MG63 (cell line): ENCODE measurements at places on chromosomes 3 and 15. TPM values are rescaled to one million over a fixed set of nuclear protein-coding genes. Genes with fewer than 3 reads are reported as not detected.

- no peak for DNase-seq
Observed at GRCh38 chr15:65836665-65837064, 32.6 kb upstream of the RAB11A start.

GRCh38 chr3:119647171-119647570 is 13.2 kb downstream of the POPDC2 start:
- no peak for DNase-seq

IMPG2 gene
- total RNA-seq = under 0.01 and 0.89 TPM in 2 replicates

DNA sequence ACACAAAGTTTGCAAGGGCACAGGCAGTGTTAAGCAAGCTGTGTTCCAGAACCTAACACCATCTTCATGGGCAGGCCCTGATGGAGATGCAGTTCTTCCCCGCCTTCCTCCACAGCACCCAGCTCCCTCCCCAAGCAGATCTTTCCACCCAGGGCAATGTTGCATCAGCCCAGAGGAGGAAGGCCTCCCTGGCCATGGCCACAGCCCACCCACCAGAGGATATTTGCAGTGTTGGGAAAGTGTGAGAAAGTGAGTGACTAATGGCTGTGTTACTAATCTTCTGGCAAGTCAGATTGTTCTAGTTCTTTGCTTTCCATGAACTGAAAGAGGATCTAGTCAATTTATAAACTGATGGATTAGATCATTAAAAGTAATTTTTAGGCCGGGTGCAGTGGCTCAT is 42.0 kb upstream of the ATP10A start:
- DNase-seq = peak; percentile 85

SLC2A2 gene
- 0.03 and 0.15 TPM in 2 replicates for total RNA-seq

ECE2 gene
- not detected in 2 replicates for total RNA-seq

DNA sequence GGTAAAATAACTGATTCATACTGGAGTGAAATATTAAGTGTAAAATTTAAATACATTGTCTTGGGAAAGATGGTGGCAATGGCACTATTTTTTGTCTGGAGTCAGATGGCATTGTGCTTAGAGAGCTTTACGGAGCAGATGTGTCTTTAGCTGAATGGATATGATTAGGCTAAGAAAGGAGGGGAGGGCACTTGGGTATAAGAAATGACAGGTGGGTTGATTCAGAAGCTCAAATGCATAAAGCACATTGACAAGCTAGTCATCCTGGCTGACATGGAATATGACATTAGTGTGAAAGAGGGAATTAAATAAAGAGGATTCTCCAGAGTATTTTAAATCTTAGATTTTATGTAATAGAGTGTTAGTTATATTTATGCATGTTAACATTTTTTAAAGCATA is 570.1 kb upstream of the CBLB start:
- DNase-seq = no peak
